Heart right ventricle (tissue), 16 donors: ENCODE measurements at places on chromosomes 16 and 17.

GRCh38 chr16:86382774-86383407, 127.4 kb upstream of the FOXF1 start:
- no peak for DNase-seq

- no peak for DNase-seq
Observed at GRCh38 chr17:8975091-8975725, 9.7 kb upstream of the PIK3R5 start.

- no peak for DNase-seq
Observed at GRCh38 chr17:68199837-68200688, 47.8 kb upstream of the AMZ2 start.

DNA sequence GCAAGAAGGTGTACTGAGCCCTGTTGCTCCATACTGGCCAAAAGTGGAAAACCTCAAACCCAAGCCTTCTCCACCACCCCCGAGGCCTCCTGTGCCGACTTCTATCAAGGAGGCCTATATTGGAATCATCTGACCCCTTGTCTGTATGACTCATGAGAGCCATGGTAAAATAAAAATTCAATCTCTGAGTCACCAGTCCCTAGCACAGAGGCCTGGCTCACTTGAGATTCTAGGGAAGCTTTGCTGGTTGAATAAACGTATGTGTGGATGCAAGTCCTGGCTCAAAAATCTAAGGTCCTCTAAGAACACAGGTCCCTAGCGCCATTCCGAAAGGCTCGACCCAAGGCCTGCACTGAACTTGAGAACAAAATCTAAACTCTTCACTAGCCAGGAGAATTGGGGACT, 15.0 kb downstream of the NSMCE1 start:
- DNase-seq: no peak

- no peak for DNase-seq
Observed at GRCh38 chr17:64685705-64686104, 23.6 kb upstream of the SMURF2 start.

GRCh38 chr17:41328207-41328606, 12.7 kb upstream of the KRTAP17-1 start:
- DNase-seq: no peak

- DNase-seq: no peak
Observed at GRCh38 chr16:23448392-23448791, 4.6 kb downstream of the COG7 start.

DNA sequence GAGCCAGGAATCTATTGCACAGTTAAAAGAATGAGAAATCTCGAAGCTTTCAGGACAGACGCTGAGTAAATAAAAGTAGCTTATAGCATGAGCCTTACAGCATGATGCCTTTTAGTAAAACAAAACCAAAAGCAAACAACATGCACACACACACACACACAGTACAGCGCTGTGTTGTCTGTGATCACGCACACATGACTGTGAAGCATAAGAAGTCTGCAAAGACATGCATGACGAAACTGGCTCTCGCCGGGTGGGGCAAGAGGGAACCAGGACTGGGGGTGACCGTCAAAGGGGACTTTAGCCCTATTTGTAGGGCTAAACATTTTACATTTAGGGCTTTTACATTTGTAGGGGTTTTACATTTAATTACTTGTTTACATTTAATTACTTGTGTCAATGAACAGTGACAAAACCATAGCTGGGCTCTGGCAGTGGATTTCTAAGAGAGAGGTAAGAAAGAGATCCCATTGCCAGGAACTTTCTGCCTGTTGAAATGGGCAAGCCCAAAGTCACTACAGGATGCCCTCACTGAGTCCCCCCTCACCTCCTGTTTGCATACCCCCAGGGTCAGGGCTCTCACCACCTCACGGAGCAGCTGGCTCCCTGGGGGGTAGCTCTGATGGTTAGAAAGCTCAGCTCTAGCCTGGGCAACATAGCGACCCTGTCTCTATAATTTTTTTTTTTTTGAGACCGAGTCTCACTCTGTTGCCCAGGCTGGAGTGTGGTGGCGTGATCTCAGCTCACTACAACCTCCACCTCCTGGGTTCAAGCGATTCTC, 2.0 kb upstream of the TNFRSF13B start:
- DNase-seq: no peak

DNA sequence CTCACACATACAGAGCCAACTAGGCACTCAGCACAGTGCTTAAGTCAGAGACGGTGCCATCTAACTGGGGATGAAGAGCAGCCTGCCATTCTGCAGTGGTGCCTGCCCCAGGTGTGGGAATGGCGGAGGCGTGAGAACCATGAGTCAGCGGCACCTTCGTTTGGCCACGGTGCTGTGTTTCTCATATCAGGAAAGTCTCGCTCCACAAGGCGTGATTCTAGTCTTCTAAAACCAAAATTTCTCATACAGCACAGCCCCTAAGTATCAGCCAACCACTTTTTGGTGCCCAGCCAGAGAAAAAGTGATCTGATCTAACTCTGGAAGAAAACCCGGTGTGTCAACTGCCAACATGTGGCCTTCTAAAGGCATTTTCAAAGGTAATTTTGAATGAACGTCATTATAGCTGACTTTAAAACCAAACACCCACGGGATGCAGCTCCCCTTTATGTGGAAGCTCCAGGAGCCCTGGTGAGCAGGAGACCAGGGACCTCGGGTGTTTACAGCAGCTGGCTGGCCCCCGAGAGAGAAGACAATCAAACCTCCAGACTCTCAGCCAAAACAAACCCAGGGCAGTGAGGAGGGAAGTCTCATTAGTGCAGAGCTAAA, 54.6 kb downstream of the ABCC12 start:
- no peak for DNase-seq

DNA sequence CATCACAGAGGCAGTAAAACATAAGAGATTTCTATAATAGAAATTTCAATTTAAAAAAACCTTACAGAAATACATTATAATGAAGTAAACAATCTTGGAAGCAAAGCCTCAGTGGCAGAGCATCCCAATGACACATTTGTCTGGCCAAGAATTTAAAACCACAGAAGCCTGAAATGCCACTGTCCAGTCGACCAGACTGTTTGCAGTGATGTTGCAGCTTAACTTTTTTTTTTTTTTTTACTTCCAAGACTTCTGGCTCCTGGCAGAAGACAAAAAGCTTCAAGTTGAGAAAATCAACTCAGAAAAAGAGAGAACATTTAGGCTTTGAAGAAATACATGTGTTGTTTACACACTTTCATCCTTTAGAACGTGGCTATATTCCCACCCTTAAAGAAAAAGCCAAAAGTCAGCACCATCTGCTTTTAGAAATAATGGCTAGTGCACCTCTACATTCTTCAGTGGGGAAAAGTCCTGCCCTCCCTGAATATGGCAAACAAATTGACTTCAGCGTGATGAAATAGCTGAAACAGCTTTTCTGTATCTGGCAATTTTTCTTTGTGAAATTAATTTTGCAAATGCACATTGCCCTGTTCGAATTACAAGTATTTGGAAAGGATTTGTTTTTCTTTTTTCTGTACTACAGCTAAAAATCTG, 205.5 kb upstream of the MON1B start:
- DNase-seq: no peak

DNA sequence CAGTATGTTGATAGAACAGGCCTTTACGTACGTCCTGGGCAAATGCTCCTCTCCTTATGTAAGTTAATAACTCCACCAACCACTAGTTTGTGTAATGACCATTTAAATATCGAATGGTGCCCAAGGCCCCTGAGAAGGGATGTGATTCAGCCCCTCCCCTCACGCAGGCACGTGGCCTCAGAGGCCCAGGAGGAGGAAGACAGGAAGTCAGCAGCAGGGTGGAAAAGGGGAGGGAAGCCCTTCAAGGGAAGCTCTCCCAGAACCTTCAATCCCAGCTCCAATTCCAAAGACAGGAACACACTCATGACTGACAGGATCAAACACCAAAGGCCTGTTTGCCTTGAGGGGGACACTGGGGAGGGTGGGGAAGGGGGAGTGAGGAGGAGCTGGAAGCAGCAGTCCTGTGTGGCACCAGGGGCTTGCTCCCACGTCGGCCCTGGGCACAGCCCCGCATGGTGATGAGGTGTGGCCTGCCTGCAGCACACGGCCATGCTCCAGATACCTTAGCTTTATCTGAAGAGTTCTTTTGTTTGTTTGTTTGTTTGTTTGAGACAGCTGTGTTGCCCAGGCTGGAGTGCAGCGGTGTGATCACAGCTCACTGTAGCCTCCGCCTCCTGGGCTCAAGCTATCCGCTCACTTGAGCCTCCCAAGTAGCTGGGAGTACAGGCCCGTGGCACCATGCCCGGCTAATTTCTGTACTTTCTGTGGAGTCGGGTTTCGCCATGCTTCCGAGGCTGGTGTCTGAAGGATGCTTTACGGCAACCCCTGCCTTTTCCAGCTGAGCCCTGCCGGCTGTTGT, 105.0 kb downstream of the ZNF778 start:
- DNase-seq: no peak

DNA sequence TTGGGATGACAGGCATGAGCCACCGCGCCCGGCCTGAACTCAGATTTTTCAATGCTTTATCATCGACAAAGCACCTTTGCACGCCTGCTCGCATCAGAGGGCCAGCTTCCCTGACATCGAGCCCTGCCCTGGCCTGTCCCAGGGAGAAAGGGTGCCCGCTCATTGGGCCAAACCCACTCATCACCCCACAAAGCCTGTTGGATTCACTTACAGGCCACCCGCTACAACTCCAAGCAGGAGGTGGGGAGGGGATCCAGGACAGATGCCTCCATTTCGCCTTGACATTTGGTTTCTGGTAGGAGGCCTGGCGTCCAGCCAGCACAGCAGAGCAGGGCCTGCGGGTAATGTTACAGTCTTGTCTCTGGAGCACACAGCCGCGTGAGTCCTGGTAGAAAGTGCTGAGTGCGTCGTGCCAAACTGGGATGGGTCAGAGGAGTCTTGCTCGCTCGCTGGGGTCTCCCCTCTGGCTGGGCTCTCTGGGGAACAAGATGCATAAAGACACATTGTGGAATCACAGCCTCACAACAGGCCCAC, 19.8 kb downstream of the SMTNL2 start:
- peak; percentile 84 for DNase-seq

- no peak for DNase-seq
Observed at GRCh38 chr16:1832838-1833454, 5.9 kb downstream of the FAHD1 start.
